ENCODE measurements at places on chromosomes 11 and 22.
A peak's percentile ranks its signal among the peaks of the same experiment; 100 is the strongest.

GRCh38 chr11:72300268-72300667, 56.3 kb upstream of the PHOX2A start:
- DNase-seq = no peak

GRCh38 chr11:19829109-19829837, 116.6 kb downstream of the NAV2 start:
- no peak for DNase-seq

GRCh38 chr11:115083144-115083806, 404.9 kb downstream of the NXPE2 start:
- no peak for DNase-seq

- DNase-seq = no peak
Measured at GRCh38 chr22:49676230-49676629, 151.4 kb downstream of the BRD1 start.

- peak; percentile 46 for DNase-seq
Measured at GRCh38 chr11:111526501-111526900, 11.9 kb downstream of the HOATZ start.

- DNase-seq = no peak
Measured at GRCh38 chr22:39351689-39352214, 2.0 kb downstream of the SYNGR1 start.

- no peak for DNase-seq
Measured at GRCh38 chr22:22547692-22548300, 11.3 kb downstream of the PRAME start.

GRCh38 chr22:38075961-38076360, 8.0 kb downstream of the SLC16A8 start:
- no peak for DNase-seq

DNA sequence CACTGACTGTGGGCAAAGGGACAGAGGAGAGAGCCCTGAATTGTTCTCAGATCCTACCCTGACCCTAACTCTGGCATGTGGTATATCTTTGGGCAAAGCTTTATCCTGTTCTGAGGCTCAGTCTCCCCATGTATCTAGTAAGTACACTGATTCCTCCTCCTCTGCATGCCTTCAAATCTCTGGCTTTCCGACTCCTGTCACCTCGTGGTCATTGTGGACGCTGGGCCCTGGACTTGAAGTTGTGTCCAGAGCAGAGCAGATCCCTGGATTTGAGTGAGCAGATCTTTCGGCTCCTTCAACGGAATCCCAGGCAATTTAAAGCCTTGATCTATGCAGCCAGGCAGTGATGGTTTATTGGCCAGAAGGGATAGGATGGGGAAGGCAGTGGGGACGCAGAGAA, 3.0 kb downstream of the MOGAT2 start:
- DNase-seq = no peak

GRCh38 chr11:45212566-45213315, 66.3 kb downstream of the PRDM11 start:
- DNase-seq = no peak

DNA sequence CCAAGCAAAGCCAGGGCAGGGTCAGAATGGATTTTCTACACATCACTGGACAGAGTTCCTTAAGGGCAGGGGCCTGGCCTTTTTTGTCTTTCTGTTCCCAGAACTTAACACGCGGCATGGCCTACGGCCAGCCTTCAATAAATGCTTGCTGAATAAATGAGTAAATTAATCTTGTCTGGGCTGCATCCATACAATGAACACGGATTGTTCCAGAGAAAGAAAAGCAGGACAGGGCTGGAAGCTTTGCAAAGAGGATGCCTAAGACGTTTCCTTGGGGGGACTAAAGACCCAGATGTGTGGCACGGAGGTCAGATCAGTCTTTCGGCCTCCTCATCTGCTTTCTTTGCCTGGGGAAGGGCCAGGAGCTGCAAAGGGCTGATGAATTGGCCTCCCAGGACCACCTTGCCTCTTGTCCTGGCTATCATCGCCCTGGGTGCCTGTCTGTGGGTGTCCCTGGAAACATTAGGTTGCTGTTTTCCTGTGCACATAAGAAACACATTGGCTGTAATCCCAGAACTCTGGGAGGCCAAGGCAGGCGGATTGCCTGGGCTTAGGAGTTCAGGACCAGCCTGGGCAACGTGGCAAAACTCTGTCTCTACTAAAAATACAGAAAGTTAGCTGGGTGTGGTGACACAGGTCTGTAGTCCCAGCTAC, 20.8 kb upstream of the RFPL3 start:
- DNase-seq = no peak

All from SW480 (cell line).